ENCODE measurements at places on chromosomes 13 and 19.

DNA sequence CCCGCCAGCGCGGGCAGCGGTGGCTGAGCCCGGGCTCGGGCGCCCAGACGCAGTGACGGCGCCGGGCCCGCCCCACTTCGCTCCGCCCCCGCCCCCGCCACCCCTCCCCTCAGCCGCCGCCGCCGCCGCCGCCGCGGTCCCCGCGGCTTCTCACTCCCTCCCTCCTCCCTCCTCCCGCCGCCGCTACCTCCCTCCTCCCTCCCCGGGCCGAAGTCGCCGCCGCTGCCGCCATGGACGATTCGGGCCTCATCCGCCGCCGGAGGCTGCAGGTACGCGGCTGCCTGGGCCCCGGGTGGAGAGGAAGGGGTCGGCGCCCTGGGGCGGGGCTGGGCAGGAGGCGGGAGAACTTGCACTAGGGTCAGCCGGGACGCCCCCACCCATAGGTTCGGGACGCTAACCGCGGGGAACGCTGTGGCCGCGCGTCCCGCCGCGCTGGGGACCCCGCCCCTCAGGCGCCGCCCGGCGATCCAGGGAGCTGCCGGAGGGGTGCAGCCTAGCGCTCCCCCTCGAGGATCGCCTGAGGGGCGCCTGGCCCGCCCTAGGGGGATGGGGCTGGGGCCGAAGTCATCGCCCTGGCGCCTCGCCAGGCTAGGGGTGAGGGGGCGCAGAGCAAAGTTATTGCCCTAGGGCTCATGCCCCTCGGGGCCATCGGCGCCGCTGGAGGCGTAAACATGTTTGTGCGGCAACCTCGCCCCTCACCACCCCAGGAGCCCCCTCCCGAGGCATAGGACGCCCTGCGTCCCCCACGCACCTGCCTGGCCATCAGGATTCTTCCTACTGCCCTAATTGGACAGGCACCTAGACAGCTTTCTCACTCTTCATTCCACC, 427 bp downstream of the RTBDN start:
- DNase-seq, result peak; percentile 74

- DNase-seq, result no peak
Measured at GRCh38 chr13:110328573-110328972, 21.5 kb downstream of the COL4A2 start.

GRCh38 chr13:105817498-105817897, 718.0 kb downstream of the EFNB2 start:
- DNase-seq, result no peak

GRCh38 chr19:39843919-39844793, 2.0 kb downstream of the FBL start:
- DNase-seq, result no peak

- DNase-seq, result no peak
Measured at GRCh38 chr13:59342400-59342799, 821.3 kb downstream of the DIAPH3 start.

DNA sequence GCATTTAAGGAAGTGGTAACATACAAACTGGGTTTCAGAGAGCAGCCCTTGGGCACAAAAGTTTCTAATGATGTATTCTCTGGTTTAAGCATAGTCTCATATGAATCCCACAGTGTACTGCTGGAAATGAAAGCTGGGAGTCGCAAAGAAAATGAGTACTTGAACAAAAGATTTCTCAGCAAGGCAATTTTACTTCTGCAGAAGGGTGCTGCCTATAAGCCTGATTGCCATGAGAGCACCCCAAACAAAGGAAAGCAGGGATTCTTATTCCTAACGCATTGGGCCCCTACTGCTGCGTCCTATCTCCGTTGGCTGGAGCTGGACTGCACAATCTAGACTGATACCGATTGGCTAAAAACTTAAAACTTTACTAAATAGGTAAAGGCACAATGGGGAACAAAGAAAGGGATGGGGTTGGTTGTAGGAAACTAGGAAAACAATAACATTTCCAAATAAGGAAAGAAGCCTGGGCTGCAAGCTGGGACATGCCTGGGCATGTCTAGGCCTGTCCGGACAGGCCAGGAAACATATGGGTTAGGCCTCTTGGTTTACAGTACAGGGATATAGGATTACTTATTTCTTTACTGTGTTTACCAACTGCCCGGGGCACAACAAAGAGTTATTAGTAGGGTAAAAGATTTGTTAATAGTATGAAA, 27.4 kb upstream of the VN1R4 start:
- no peak for DNase-seq
